Activated naive CD8-positive, alpha-beta T cell treated with anti-CD3 and anti-CD28 coated beads, Interleukin-2, amount 10 ng/mL, durations not matched to agents 7 days and 5 days (primary cell): ENCODE measurements at places on chromosomes 4 and X. TPM values are rescaled to one million over a fixed set of nuclear protein-coding genes. Genes with fewer than 3 reads are reported as not detected.

EMCN gene
- total RNA-seq = not detected

UBL4A gene
- total RNA-seq = 43.8 TPM

GPR82 gene
- total RNA-seq = 1.1 TPM

- no peak for DNase-seq
- H3K4me3 ChIP-seq = no peak overlapping the region
- H3K27ac ChIP-seq = no peak overlapping the region
Measured at GRCh38 chr4:47415719-47416118, 47.8 kb downstream of the COMMD8 start.

DNA sequence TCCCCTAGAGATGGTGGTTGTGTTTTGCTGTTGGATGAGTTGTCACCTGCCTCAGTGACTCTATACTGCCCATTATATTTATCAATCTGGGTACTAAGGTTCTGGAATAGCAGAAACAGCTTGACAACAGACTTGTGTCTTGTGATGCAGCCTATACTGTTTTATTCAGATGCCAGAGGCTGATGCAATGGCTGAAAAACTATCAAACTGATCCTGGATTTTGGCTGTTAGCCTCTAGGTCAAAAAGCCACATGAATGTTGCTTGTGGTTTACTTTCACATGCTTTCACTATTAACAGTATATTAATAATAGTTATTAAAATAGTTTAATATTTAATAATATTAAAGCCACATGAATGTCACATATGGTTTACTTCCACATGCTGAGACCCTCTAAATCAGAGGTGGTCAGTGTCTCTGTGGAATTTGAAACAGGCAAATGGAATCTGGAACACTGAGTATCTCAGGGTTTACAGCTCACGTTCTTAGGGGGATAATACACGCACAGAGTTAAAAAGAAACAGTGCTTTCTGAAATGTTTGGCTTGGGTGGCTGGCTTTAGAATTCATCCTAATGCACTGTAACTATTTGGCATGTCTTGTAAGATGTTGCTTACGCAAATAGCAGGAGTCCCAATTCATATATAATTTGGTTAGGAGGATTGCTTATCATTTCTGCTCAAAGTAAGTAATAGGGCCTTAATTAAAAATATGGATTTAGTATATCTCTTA is 82.5 kb upstream of the LCORL start:
- no peak overlapping the region for H3K4me3 ChIP-seq
- H3K27me3 ChIP-seq = peaks cover 4% of the 10 kb centered on the region
- no peaks in the 10 kb centered on the region for H3K36me3 ChIP-seq

DNA sequence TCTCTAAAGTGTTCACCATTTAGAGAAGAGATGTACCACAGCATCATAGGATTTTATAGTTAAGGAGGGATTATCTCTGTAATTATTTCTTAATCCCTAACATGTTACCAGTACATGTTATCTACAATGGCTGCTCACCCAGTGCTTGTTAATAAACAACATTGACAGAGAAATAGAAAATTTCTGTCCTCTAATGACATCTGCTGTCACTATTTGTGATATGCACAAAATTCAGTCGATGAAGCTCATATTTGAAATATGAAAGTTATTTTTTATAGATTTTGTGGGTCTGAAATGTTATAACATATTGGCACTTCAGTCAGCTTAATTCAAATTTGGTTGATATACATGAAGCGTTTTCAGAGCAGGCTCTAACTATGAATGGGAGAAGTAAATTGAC is 48.8 kb upstream of the GRXCR1 start:
- peaks cover 13% of the 10 kb centered on the region for H3K27me3 ChIP-seq
- H3K4me1 ChIP-seq = no peaks in the 10 kb centered on the region
- no peak overlapping the region for H3K27ac ChIP-seq
